ENCODE measurements at places on chromosomes 11 and 22.

DNA sequence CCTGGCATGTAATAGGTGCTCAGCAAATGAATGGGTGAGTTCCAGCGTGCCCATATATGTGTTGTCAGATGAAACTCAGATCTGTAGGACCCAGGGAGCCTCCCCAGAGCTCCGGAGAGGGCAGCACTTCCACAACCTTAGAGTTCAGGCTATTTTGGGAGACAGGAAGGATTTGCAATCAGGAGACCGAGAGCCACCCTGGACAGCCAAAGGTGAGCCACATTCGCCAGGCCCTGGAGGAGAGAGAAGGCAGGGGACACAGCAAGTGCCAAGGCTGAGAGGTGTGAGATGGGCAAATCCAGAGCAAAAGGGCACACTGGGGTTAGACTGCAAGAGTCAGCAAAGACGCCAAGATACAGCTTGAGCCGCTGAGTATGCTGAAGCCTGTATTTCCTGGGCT is 66.4 kb downstream of the CD82 start:
- no peak for DNase-seq

GRCh38 chr22:28904211-28904896 is 21.0 kb downstream of the ZNRF3 start:
- DNase-seq: no peak

DNA sequence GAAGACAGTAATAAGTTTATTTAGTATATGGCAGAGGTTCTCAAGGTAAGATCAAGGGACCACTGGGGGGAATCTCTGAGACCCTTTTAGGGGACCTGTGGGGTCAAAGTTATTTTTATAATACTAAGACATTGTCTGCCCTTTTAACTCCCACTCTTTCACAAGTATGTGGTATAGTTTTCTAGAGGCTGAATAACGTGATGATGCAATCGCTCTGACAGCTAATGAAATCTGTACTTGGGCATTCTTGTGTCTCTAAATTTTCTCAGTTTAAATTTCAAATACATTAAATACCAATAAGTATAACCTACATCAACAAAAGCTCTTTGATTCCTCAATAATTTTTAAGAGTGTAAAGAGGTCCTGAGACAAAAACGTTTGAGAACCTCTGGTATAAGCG is 147.9 kb downstream of the ATG16L2 start:
- DNase-seq: no peak

GRCh38 chr11:44608991-44609782 is 43.7 kb downstream of the CD82 start:
- no peak for DNase-seq

DNA sequence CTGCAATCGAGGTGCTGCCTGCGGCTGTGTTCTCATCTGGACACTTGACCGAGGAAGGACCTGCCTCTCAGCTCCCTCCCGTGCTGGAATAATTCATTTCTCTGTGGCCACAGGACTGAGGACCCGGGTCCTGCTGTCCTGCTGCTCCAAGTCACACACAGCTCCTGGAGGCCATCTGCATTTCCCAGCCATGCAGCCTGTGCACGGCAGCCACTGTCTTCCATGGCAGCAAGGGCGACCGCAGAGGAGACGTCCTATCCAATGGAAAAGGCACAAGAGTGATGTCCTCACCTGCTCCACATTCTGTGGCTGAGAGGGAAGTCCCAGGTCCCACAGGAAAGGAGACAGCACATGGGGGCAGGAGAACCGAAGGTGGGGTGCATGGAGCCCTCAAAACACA is 495.8 kb downstream of the BRD1 start:
- DNase-seq: no peak

DNA sequence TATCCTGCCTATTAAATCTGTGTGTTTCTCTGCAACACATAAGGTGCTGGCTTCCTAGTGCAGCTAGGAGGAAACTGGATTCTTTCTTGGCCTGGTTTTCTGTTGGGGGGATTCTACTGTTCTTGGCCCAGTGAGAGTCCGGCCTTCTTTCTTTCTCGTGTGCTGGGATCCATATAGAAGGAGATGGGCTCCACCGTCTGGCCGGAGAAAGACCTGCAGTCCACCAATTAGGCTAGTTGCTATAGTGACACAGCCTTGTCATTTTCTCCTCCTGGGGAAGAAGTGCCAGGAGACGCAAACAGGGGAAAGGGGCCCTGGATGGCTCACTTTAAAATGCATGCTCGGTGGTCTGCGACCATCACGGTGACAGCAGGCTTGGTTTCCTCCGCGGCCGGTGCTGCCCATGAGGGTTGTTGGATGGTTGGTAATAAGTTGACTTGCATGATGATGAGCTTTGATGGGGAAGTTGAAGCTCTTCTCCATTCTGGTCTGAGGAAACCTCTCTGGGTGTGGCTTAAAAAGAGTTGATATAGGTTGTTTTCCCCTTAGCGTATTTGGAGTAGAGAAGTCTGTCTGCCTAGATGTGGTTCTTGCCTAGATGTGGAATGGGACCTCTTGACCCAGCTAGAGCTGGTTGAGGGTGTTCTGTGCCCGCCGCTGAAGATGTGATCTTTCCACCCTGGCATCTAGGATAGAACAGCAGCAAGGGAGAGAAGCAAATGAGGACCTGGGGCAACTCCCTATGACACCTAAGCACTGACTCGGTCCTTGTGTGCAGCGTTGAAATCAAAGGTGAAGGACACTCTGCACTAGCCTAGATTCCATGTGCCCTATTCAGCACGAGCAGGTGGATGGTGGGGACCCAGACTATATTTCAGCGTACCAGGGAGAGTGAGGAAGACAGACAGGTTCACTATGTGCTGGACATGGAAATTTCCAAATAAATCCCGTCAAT is 1335.0 kb downstream of the BRD1 start:
- DNase-seq: peak; percentile 36

DNA sequence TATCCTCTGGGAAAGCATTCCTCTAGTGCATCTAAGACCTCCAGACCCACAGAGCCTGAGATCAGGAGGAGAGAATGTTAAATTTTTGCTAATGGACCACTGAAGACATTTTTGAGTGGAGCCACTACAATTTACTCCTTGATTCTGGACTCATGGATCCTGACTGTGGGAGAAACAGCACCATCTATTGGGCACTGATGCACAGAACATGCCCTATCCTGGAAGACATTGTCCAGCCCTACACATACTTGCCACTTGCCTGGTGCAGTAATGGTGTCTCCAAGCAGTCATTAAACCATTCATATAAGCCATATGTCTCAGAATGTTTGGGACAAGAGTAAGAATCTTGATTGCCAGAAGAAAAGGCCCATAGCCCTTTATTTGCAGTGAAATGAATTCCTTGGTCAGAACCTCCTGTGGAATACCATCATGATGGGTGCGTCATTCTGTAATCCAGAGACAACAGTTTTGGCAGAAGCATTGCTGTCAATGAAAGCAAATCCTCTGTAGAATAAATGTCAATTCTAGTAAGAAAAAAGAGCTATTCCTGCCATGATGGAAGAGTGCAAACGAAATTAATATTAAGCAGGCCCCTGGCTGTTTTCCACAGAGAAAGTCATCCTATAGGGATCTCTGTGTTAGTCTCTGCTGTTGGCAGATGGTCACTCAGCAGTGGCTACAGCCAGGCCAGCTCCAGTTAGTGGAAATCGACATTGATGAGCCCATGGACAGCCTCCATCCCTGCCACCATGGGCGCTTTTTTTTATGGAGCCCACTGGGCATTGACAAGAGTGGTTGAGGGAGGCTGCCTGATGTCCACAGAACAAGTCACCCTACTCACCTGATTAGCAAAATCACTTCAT is 43.5 kb downstream of the GGTLC2 start:
- peak; percentile 23 for DNase-seq

- DNase-seq: peak; percentile 95
Measured at GRCh38 chr11:130166457-130166784, 6.8 kb downstream of the ST14 start.

GRCh38 chr11:126698576-126698975 is 302.0 kb downstream of the KIRREL3 start:
- no peak for DNase-seq

DNA sequence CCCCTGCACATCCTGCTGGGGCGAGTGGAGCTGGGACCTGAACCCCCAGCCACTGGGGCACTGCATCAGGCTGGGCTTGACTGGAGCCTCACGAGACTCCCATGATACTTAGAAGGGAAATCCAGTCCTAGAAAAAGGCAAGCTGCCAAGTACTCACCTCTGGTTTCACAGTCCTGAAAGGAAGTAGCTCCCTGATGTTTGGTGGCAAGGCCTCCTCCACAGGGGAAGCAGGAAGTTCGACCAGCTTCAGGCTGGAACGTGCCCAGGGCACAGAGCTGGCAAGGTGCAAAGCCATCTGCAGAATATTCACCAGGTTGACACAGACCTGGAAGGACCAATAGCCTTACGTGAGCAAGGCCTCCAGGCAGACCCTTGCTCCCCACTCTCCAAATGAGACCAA is 26.8 kb upstream of the NRIP3 start:
- no peak for DNase-seq
